Stimulated activated CD8-positive, alpha-beta memory T cell treated with anti-CD3 and anti-CD28 coated beads, Interleukin-4, amount 100 ng/mL, for 4 hours (primary cell): ENCODE measurements at places on chromosomes 11 and 22.

DNA sequence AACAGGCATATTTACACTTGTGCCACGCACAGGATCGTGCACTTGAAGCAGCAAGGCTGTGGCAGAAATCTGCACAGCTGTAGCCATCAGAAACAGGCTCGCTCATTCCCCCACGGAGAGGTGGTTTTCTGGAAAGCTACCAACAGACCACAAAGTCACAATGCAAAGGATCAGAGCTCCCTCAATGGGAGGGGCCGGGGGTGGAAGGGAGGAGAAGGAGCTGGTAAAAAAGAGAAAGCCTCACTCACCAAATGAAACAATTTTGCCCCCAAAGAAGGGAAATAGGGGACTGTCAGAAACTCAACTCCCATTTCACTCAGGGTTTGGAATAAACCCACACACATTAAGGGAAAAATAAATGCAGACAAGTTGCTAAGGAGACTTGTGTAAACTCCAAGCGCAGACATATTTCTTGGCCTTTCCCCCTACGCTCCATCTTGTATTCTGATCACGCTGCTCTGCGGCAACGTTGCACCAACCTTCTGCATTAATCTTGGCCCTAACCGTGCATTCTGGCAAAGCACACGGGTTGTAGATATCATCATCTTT is 43.2 kb upstream of the BLID start:
- DNase-seq, result no peak

DNA sequence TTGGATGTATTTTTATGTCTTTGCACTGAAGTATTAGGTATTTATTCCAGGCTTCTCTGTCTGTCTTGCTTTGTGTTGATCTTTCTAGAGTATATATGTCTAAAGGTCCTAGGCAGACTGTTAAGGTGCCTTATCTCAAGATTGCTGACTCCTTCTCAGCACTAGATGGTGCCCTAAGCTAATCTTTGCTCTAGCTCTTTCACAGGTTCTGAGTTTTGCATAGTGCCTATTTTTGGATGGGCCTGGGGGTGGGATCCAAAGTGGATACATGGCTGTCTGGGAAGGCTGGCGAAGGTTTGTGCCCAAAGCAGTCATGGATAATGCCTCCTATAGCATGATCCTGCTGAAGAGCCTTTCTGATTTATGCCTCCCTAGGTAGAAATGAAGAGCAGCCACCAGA is 154.9 kb downstream of the TRPC6 start:
- no peak for DNase-seq

DNA sequence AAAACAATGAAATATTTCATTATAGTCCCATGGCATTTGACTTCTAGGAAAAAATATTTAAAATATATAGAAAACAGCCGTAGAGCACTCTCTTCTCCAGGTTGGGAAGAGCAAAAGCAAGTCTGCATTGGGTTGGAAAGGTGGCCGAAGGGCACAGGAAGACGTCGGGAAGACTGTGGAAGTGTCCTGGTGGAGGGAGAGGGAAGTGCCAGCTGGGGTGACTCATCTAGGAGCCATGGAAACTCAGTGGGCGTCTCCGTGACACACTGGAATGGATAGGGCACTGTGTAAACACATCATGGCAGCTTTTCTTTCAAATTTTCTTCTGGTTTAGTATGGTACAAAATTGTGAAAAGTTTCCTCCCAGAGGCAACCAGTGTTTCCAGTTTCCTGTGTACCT is 12.7 kb downstream of the GTPBP1 start:
- no peak for DNase-seq

DNA sequence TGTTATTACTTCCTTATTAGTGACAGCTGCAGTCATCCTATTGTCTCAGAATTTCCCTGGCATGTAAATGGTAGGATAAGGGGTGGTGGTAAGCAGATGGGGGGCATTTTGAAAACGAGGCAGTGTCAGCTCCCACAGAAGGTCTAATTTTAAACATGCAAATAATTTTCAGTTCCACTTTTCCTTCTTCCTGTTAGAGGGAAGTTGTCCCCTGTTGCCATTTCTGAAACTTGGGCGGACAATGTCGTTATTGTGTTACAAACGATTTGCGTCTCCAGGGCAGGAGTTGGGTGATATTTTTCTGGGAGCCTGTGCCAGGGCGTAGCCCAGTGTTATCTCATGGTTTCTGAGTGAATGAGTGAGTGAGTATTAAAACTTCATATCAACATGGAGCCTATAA is 7.4 kb downstream of the PTPRJ start:
- no peak for DNase-seq

GRCh38 chr11:131042041-131042390 is 125.7 kb upstream of the SNX19 start:
- DNase-seq, result no peak

- no peak for DNase-seq
These were observed 57.5 kb downstream of the RPUSD4 start for GRCh38 chr11:126153972-126154371.

GRCh38 chr22:22838148-22838786 is 49.3 kb upstream of the IGLL5 start:
- no peak for DNase-seq

DNA sequence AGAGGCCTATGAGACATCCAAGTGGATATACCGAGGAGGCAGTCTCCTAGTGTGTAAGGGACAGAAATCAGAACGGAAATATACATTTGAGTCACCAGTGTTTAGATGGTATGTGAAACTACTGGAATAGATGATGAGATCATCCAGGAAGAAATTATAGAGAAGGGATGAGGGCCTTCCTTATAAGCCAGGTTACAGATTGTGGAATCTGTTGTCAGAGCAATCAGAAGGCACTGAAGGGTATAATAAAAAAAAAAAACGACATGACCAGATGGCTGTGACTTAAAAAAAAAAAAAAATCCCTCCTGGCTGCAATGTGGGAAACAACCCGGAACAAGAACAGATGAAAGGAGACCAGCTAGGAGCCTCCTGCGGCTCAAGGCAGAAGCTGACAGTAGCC is 2.7 kb downstream of the MAJIN start:
- DNase-seq, result no peak

DNA sequence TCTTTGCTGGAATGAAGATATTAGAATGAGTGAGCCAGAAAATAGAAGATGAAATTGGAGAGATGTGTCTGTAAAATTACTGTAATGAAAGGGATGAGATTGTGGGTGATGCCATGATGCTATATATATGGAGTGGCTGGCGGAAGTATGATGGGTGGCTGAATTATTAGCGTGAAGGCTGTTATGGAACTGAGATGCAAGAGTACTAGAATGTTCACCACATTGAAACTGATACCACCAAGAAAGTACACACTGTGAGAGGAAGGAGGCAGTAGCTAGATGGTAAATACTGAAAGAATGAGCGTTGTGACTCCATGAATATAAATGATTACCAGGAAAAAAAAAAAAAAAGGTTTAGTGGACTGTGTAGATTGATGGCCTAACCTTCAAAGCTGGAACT is 411.9 kb downstream of the CNTN5 start:
- DNase-seq, result no peak

DNA sequence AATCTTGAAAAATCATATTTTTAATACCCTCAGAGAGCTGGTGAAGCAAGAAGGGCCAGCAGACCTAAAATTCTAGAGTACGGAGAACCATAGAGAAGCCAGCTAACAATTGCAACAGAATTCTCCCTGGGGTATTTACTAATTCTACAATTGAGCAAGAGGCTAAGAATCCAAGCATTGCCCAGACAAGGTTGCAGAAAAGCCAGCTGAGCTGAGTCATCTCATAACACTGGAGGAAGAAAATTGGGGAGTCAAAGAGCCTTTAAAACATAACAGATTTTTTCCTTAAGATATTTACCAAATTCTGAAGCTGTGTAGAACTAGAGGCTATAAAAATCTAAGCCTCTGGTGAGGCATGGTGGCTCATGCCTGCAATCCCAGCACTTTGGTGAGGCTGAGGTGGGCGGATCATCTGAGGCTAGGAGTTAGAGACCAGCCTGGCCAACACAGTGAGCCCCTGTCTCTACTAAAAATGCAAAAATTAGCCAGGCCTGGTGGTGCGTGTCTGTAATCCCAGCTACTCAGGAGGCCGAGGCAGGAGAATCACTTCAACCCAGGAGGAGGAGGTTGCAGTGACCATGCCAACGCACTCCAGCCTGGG is 13.6 kb upstream of the TMEM216 start:
- DNase-seq, result no peak

GRCh38 chr22:43828998-43829782 is 17.1 kb upstream of the EFCAB6 start:
- DNase-seq, result no peak

DNA sequence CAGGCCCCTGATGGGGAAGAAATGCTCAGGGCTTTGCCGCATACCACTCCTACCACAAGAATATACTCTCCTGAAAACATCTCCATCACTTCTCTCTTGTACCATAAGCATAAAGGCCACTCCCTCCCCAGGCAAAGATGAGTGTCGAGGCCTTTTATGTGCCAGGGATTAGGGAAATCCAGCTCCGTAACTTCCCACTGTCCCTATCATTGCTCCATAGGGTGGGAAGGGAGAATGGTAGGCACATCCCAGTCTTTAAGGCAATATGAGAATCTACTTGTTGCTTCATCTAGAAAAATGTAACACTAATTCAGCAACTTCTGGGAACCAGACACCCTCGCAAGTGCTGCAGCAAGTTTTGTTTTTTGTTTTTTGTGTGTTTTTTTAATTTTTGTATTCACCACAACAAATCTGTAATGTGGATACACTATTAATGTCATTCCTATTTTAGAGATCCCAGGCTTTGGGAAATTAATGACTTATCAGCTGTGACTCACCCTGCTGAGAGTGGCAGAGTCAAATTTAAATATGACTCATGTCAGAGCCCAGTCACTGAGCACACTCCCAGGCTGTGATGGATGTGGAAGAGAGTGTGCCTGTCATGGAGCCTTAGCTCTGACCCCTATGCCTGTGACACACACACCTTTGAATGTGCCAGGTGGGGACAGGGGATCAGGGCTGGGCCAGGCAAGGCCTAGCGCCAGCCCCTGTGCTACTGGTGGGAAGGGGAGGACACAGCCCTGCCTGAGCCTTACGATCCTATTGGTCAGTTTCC is 23.4 kb downstream of the PANX1 start:
- DNase-seq, result no peak

- no peak for DNase-seq
These were observed 49.3 kb upstream of the MPPED2 start for GRCh38 chr11:30635401-30635989.

DNA sequence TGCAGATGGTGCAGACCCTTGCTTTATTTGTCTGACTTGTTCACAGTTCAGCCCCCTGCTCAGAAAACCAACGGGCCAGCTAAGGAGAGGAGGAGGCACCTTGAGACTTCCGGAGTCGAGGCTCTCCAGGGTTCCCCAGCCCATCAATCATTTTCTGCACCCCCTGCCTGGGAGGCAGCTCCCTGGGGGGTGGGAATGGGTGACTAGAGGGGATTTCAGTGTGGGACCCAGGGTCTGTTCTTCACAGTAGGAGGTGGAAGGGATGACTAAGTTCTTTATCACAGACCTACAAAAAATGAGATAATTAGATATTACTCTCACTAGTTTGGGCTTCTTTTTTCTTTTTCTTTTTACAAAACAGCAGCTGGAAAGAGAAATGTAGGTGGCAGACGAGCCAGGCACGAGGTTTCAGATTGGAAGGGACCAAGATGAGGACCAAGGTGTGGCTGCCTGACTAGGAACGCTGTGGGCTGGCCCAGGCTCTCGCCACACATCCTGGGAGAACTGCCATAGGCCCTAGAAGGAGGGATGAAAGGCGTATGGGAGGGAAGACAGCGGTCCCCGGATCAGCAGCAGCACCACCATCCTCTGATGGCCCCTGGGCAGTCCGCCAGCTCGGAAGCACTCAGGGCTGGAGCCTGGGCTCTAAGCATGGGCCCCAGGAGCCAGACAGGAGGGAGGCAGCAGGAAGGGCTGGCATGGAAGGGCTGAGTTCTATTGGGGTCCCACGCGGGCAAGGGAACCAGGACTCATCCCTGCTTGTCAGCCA is 14.2 kb downstream of the TXN2 start:
- no peak for DNase-seq

GRCh38 chr11:62974848-62975522 is 9.8 kb downstream of the SLC22A6 start:
- no peak for DNase-seq

DNA sequence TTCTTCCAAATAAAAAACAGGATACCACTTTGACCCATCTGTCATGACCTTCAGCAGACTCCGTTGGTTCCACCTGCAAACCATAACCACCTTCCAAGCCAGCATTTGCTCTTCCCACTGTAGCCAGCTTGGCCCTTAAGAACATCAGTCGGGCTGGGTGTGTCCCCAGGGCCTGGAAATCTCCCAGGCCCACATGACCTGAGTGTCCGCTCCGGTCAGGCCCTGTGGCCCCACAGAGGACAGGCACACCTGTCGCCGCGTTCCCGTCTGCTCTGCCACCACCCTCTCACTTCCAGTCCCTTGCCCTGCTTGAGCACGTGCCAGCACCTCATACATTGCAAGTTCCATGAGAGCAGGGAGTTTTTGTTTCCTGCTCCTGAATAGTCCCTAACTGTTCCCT is 65.7 kb upstream of the PITPNB start:
- DNase-seq, result no peak

DNA sequence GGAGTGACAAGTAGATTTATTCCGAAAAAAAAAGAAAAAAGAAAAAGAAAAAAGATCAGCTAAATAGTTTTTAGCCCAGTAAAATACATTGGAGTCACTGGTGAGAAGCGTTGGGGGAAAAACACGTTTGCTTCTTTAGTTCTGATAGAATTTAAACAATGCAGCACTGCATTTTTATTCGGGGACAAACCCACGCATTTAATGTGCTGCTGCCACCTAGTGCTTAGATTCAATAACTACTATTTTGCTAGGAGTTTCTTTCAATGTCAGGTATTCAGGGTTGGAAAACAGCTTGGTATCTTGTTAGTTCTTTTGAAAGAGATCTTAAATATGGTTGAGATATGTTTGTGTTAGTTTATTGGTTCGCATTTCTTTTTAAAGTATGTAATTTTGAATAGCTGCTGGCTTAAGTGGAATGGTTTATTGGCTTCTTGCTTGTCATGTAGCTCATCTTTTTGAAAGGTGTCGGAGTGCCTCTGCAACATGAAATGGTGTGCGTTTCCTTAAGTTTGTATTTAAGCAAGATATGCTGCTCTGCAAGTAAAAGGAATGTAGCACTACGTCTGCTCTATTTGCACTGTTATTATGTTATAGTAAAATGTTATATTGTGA is 41.9 kb downstream of the SVIP start:
- DNase-seq, result no peak

- DNase-seq, result no peak
These were observed 39.3 kb downstream of the DENND5A start for GRCh38 chr11:9225748-9226298.

- DNase-seq, result no peak
These were observed 4.7 kb downstream of the KCNJ4 start for GRCh38 chr22:38450234-38450797.
